Activated T-cell treated with anti-CD3 and anti-CD28 coated beads, Interleukin-2, amount 50 U/mL, for 72 hours (primary cell): ENCODE measurements at places on chromosomes 3 and 15. TPM values are rescaled to one million over a fixed set of nuclear protein-coding genes. Genes with fewer than 3 reads are reported as not detected.

GPR149 gene
- total RNA-seq, result not detected

DNA sequence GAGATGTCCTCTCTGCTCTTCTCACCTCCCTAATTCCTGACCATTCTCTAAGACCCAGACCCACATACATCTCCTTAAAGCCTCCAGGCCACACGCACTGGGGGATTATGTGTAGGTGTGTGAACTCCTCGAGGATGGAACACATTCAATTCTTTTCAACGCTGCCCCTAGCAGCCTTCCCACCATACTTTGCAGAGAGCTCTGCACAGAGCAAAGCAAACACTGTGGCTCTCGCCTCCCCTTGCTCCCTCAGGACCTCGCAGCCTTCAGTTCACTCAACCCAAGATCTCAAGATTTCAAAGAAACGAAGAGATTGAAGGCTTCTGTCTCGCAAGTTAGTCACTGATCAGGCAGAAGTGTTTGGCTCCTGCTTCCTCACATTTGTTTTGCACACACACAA is 6.0 kb downstream of the ACTC1 start:
- H3K27me3 ChIP-seq, result peaks cover 61% of the 10 kb centered on the region
- no peak overlapping the region for H3K27ac ChIP-seq
- H3K36me3 ChIP-seq, result peaks cover 1% of the 10 kb centered on the region
- no peaks in the 10 kb centered on the region for H3K4me1 ChIP-seq
- H3K4me3 ChIP-seq, result no peak overlapping the region
- DNase-seq, result no peak

GRCh38 chr3:167346171-167346570 is 33.9 kb downstream of the ZBBX start:
- H3K27ac ChIP-seq, result no peak overlapping the region
- H3K27me3 ChIP-seq, result no peaks in the 10 kb centered on the region
- no peaks in the 10 kb centered on the region for H3K4me1 ChIP-seq
- no peak for DNase-seq

DNA sequence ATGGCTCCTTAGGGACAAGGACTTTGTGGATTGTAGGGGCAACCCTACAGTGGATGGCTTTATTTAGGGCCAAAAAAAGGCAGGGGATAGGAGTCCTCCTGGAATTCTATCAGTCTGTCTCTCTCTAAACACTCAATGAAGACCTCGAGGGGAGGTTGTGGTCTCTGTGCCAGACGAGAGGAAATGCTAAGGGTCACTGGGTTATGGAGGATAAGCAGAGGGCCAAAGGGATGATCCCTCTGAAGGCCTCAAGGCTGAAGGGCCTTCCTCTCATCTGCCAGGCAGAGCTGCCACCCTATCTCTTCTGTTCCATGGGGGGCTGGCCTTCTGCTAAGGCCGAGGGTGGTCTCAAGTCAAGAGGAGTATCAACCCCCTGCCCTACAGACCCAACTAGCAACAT is 27.0 kb downstream of the PLXNB1 start:
- no peak overlapping the region for H3K27ac ChIP-seq
- no peaks in the 10 kb centered on the region for H3K4me1 ChIP-seq
- H3K27me3 ChIP-seq, result no peaks in the 10 kb centered on the region
- no peak overlapping the region for H3K4me3 ChIP-seq
- DNase-seq, result no peak
